ENCODE measurements at places on chromosomes 16 and 17. TPM values are rescaled to one million over a fixed set of nuclear protein-coding genes. Genes with fewer than 3 reads are reported as not detected.

DNA sequence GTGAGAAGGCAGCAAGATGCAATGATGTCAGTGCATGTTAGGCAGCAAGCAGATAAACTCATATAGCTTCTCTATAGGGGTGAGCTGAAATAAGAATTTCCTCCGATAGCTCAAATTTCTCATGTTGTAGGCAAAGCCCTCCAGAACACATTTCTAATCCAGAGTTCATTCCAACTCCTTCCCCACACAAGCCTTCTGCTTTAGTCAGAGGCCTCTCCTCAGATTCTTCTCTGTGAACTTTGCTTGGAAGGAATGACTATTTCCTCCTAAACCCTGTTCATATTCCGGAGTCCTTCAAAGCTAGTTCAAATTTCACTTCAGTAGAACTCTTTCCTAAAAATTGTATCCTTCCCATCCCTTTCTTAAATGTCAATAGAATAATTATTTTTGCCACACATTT lies 144.8 kb downstream of the KCNJ2 start:
- H3K27me3 ChIP-seq: peaks cover 9% of the 10 kb centered on the region
- no peaks in the 10 kb centered on the region for H3K36me3 ChIP-seq

DNA sequence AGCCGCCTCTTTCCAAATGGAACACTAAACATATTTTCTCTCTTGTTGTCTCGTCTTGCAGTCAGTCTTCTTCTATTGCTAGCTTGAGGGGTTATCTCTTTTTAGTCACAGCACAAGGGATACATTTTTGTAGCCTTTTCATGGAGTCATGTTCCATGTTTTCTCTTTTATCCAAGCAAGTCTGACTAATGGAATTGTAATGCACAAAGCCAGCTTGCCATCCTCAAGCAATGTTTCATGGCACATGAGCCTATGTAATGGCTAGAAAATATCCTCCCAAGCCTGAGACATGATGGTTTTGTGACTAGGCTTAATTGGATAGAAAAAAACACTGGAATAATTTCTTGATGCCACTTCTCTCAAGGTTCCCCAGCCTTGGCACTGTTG lies 414.6 kb upstream of the GOT2 start:
- DNase-seq: no peak
- H3K4me1 ChIP-seq: no peaks in the 10 kb centered on the region
- H3K4me3 ChIP-seq: no peak overlapping the region
- no peaks in the 10 kb centered on the region for H3K27me3 ChIP-seq
- H3K27ac ChIP-seq: no peak overlapping the region

GRCh38 chr17:14340857-14341754 lies 40.2 kb downstream of the HS3ST3B1 start:
- no peaks in the 10 kb centered on the region for H3K36me3 ChIP-seq
- no peak overlapping the region for H3K27ac ChIP-seq
- H3K4me1 ChIP-seq: no peaks in the 10 kb centered on the region
- H3K27me3 ChIP-seq: peaks cover 35% of the 10 kb centered on the region
- no peak overlapping the region for H3K4me3 ChIP-seq

KRT28 gene
- not detected for total RNA-seq

GRCh38 chr16:87350681-87351319 lies 32.8 kb downstream of the FBXO31 start:
- H3K27me3 ChIP-seq: no peaks in the 10 kb centered on the region
- no peak for DNase-seq
- no peaks in the 10 kb centered on the region for H3K4me1 ChIP-seq
- no peaks in the 10 kb centered on the region for H3K36me3 ChIP-seq
- no peak overlapping the region for H3K27ac ChIP-seq
- H3K4me3 ChIP-seq: no peak overlapping the region

SPG7 gene
- 198 TPM for total RNA-seq
